ENCODE measurements at places on chromosomes 16 and 17. TPM values are rescaled to one million over a fixed set of nuclear protein-coding genes. Genes with fewer than 3 reads are reported as not detected.

Gene ENPP7
- total RNA-seq, result not detected

Gene TNFRSF17
- total RNA-seq, result not detected

Gene TSPAN10
- total RNA-seq, result 4.7 TPM

Gene FBXL16
- total RNA-seq, result 7.7 TPM

Gene KRTAP2-2
- total RNA-seq, result not detected
